ENCODE measurements at places on chromosomes 11 and 22.
A peak's percentile ranks its signal among the peaks of the same experiment; 100 is the strongest.

DNA sequence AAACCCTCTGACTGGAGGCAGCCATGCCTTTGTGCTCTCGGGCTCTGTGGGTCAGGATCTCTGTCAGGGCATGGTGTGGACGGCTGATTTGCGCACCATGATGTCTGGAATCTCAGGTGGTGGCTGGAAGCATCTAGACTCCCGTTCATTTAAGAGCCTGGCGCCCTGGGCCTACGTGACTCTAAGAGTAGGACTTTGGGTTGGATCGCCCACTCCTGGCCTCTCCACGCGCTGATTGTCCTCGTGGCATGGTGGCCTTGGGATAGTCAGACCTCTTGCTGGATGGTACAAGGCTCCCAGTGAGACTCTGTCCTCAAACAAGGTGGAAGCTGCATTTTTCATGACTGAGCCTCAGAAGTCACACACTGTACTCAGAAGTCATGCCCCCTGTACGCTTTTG, 224.3 kb downstream of the TBC1D22A start:
- no peak for DNase-seq

GRCh38 chr11:47244448-47245350, 3.9 kb downstream of the ACP2 start:
- no peak for DNase-seq

- DNase-seq: no peak
These were observed 11.4 kb upstream of the SEC14L3 start for GRCh38 chr22:30483169-30483568.

- DNase-seq: no peak
These were observed at the start of gene OVOL1 for GRCh38 chr11:65786786-65787636. Gene OVOL1, plus strand, starts transcription at chr11:65787063. Its CDS starts 311 bp downstream, at chr11:65787374.

DNA sequence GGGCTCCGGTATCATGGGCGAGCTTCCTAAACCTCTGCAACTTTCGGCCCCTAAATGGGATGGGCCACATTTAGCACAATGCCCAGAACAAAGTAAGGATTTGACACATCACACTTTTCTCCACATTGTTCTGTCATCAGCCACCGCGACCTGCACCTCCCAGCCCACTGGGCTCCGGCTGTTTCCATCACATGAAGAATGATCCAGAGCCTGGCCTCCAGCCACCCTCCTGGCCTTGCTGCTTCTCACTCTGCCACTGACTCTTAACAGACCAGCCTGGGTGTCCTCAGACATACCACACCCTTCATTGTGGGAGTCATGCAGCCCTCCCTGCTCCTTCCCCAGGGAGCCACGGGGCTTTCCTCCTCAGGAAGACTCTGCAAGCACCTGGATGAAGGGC, 113.7 kb downstream of the IGLL1 start:
- DNase-seq: no peak

DNA sequence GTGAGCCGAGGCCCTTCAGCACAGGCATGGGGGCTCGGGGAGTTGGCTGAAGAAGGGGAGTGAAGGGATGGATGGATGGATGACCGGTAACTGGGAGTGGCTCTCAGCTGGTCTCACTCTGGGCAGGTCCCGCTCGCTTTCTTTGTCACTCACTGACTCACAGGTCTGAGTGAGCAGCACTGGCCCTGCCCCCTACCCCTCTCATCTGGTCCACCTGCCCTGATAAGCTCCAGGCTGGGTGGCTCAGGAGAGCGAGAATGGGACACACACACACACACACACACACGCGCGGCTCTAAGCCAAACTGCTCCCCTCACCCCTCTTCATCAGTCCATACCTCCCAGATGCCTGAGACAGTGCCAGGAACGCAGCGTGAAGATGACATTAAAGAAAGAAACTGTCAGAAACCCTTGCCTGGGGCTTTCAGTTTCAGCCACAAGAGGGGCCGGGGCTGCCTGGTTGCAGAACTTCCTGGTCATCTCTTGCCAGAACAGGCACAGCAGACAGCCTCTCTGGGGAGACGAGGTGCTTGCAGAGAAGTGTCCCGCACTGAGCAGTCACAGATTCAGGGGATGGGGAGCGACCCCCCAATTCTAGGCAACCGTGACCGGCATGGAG, 16.5 kb upstream of the SHISAL1 start:
- no peak for DNase-seq

GRCh38 chr22:22327723-22328122, 83.1 kb downstream of the VPREB1 start:
- DNase-seq: no peak

DNA sequence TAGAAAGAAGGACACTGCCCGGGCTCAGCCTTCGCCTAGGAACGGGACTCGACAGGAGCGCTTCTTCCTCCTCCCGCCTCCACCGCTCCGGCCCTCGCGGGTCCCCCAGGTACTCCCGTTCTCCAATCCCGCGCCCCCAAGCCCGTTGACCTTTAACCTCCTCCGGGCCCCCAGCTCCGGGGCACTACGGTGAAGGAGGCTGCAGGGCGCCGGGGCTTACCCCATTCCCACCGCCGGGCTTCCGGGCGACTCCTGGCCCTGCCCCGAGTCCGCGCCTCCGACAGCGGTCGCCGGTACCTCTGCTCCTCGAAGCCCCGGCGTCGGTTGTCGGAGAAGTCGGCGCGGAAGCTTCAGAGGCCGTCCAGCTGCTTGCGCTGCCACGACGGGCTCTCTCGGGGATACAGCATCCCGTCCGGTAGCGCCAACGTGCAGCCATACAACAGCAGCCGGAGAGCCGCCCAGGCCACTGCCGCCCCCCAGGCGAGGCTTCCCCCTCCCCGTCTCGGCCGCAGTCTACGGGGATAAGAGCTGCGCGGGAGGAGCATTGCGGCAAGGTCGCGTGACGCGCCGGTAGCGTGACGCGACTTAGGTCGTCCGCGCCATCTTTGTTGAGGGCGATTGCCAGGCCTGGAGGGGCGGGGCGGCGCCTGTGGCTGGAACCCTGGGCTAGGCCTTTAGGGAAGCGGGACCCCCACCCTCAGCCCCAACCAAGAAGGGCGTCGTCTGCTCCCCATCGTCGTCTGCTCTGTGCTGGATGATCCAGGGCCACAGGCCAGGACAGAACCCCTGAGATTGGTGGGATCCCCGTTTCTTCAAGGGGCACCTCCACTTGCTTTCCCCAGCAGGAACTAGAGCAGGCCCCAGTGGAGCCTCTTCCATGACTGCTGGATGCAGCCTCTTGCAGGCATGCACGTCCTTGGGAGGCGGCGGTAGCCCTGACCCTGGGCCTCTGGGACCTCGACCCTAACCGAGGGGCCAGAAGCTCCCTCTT, 26.3 kb downstream of the RGL4 start:
- peak; percentile 15 for DNase-seq

- DNase-seq: no peak
These were observed 120.5 kb downstream of the PGR start for GRCh38 chr11:101008961-101009689.

DNA sequence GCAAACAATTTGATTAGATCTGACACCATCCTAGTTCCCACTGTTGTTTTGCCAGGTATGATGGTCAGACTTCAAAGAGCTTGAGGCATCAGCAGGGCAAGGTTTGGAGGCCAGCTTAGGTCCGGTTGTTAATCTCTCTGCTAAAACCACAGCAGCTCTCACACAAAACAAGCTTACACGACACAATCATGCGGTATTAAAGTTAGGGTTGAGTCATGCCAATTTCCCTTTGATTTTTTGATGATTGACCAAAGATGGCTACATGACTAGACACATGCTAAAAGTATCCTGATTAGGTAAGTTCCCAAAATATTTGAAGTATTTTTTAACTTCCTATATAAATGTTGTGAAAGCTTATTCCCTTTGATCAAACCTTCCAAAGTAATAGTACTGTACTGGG, 145.9 kb downstream of the ELP4 start:
- DNase-seq: no peak

- no peak for DNase-seq
These were observed 816.9 kb upstream of the CCDC90B start for GRCh38 chr11:84103096-84103495.

- DNase-seq: no peak
These were observed 90.8 kb downstream of the ABTB2 start for GRCh38 chr11:34267013-34267412.

- no peak for DNase-seq
These were observed 104.8 kb downstream of the GGTLC2 start for GRCh38 chr22:22749167-22749758.

- DNase-seq: no peak
These were observed 17.2 kb upstream of the UVRAG start for GRCh38 chr11:75797792-75798191.

- no peak for DNase-seq
These were observed 3.7 kb downstream of the TMEM123 start for GRCh38 chr11:102448869-102449224.

DNA sequence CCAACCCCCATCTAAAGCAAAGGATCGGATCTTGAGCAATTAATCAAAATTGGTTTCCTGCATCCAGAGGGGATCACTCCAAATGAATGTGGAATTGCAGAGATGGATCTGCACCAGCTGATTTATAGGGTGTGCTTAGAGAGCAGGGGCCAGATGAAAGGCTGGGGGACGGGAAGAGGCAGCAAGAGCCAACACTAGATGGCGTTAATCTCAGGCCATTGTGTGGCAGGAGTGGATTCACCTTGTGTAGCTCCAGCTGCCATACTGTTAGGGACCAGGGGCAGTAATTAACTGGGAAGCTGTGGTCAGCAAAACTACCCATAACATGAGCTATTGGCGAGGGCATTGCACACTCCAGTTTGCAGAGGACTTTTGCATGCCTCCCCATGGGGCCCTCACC, 35.6 kb downstream of the SERPINH1 start:
- no peak for DNase-seq

GRCh38 chr11:104091281-104092096, 55.0 kb downstream of the DDI1 start:
- DNase-seq: no peak

DNA sequence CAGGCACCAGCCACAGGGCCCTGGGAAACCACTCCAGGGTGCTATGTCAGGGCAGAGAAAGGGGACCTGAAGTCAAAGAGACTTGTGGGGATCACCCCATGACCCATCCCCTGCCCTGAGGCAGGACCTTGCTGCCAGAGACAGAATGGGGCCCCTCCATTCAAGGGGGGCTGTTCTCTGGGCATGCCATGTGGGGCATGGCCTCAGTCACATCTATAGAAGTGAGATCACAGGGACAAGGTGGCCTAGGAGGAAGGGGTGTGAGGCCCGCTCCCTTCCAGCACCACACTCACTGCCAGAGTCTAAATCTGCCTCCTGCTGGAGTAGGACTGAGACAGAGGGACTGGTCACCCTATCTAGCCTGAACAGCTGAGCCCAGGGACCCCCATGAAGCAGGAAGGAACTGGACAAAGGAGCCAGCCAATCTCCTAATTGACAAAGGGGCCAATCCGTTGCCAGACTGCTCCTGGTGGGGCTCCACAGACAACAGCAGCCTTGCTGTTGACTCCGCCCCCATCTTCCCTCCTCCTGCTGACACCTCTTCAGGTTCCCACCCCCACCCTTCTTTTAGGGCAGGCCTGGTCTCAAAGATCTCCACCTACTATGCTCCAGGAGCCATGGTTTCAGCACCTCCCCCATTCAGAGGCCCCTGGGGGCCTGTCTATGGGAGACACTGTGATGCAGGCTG, 26.0 kb downstream of the NEAT1 start:
- no peak for DNase-seq

DNA sequence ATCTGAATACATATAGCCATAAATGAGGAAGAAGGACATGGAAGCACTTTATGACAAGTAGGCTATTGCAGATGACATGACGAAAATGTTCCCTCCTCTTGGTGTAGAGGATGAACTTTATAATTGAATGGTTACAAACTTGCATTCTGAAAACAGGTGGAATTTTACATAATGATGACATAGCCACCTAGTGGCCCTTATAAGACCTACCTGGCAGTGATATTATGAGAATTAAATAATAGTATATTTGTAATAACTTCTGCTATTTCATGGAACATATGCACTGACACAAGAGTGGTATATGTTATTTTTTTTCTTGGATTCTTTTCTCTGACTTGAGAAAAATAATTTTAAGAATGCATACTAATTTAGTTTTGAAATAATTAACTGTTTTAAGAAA, 22.9 kb downstream of the TRIM22 start:
- DNase-seq: no peak

- no peak for DNase-seq
These were observed 36.9 kb upstream of the KRTAP5-7 start for GRCh38 chr11:71490044-71490730.

DNA sequence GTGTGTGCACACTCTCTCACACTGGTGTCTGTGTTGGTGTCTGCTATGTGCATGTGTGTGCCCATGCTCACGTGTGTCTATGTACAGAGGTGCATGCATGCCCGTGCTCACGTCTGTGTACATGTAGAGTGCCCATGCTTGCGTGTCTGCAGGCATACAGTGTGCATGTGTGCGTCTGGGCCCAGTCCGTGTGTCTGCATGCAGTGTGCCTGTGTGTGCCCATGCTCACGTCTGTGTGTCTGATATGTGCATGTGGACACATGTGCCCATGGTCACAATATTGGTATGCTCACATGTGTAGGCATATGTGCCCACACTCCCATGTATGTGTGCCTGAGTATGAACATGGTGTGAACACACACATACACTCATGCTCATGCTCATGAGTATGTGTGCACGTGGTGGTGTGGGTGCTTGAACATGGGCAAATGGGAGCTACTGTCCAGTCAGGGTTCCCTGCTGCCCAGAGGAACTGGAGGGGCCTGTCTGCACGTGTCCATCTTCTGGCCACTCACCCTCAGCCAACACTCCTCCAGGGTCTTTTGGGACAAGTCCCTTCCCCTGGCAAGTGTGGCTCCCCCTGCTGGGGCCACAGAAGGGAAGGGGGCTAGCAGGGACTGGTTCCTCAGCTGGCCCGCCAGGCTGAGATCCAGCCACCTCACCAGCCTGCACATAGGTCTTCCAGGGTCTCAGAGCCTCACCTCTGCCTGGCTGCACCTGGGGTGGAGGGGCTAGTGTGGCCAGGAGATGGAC, 7.3 kb upstream of the TBX1 start:
- DNase-seq: no peak

- no peak for DNase-seq
These were observed 1.9 kb downstream of the SLC43A3 start for GRCh38 chr11:57424792-57425564.

GRCh38 chr11:31050061-31050765, 319.3 kb downstream of the DCDC1 start:
- DNase-seq: no peak

GRCh38 chr11:44267006-44267749, 42.8 kb downstream of the ALX4 start:
- DNase-seq: no peak

- DNase-seq: no peak
These were observed 16.6 kb upstream of the BDNF start for GRCh38 chr11:27716835-27717234.

DNA sequence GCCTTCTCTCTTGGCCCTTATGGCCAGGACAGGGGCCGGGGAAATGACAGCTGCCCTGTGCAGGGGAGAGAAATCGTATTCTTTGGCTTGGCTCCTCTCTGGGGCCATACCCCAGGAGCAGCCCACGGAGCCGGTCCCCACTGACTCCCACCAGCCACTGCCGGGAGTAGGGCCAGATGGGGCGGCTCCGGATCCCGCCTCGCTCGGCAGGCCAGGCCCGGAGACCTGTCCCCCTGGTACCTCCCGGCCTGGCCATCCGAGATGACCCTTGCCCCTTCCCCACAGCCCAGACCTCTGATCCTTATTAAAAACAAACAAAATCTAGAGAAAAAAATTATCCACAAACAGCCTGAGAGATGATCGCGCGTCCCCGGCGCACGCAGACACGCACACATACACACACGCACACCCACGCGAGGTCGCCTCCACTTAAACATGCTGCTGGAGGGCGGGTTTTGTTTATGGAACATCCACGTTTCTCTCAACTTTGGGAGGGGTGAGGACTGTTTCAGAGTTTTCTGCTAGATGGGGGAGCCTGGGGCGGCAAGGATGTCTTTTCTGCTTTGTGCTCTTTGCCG, 59.1 kb downstream of the IGLL1 start:
- no peak for DNase-seq

Measured in Panc1 (cell line).